ENCODE measurements at places on chromosomes 12 and 14. TPM values are rescaled to one million over a fixed set of nuclear protein-coding genes. Genes with fewer than 3 reads are reported as not detected.

The OR6C70 gene
- total RNA-seq = not detected

GRCh38 chr12:49619286-49619685 is 4.1 kb upstream of the PRPF40B start:
- no peak for DNase-seq

The NGB gene
- total RNA-seq = not detected

The PLXNC1 gene
- 4.2 TPM for total RNA-seq

GRCh38 chr14:89588016-89588415 is 171.0 kb upstream of the FOXN3 start:
- no peak for DNase-seq

The STYX gene
- total RNA-seq = 12.6 TPM

The CACNA2D4 gene
- 3.9 TPM for total RNA-seq
